Left ventricle myocardium inferior (tissue), 1 donor: ENCODE measurements at places on chromosomes 7 and 10. TPM values are rescaled to one million over a fixed set of nuclear protein-coding genes. Genes with fewer than 3 reads are reported as not detected.

Gene HYAL4
- total RNA-seq = not detected

Gene INA
- total RNA-seq = not detected

Gene GPR15LG
- total RNA-seq = not detected

Gene RET
- total RNA-seq = 0.60 TPM

Gene GIMAP2
- total RNA-seq = 5.0 TPM

Gene GATA3
- 1.4 TPM for total RNA-seq

Gene STOX1
- 0.33 TPM for total RNA-seq

Gene CFAP70
- total RNA-seq = 2.0 TPM

Gene AGAP3
- 51.0 TPM for total RNA-seq

Gene PILRA
- total RNA-seq = 2.0 TPM

Gene SEMA3D
- total RNA-seq = 1.8 TPM
